ENCODE measurements at places on chromosomes 11 and 22. TPM values are rescaled to one million over a fixed set of nuclear protein-coding genes. Genes with fewer than 3 reads are reported as not detected.

Gene APOBEC3H
- not detected for total RNA-seq

Gene F2
- total RNA-seq: not detected

GRCh38 chr22:39468487-39469325, 11.9 kb downstream of the MGAT3 start:
- no peak overlapping the region for H3K27ac ChIP-seq
- no peaks in the 10 kb centered on the region for H3K36me3 ChIP-seq
- H3K4me3 ChIP-seq: no peak overlapping the region
- peaks cover 12% of the 10 kb centered on the region for H3K27me3 ChIP-seq
- DNase-seq: no peak

GRCh38 chr11:107688322-107688918, 23.4 kb downstream of the SLN start:
- H3K27ac ChIP-seq: no peak overlapping the region
- H3K27me3 ChIP-seq: no peaks in the 10 kb centered on the region
- H3K4me1 ChIP-seq: peaks cover 8% of the 10 kb centered on the region
- DNase-seq: no peak

DNA sequence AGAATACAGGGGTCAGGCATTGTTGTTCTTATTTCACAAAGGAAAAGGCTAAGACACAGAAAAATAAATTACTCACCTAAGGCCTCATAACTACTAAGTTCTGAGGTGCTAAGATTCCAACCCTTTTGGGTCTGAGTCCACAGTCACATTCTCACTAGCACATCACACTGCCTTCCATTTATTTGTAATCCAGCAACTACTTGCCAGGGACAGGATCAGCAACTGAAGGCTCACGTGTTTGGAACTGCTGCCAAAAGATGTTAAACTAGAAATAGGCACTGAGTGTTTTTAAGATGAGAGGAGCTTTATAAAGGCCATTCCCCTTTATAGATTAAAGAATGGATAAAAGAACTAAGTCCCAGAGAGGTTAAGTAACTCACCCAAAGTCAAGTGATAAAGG, 58.0 kb downstream of the CADM1 start:
- no peak for DNase-seq
- no peaks in the 10 kb centered on the region for H3K4me1 ChIP-seq
- no peak overlapping the region for H3K4me3 ChIP-seq
- H3K27ac ChIP-seq: no peak overlapping the region

DNA sequence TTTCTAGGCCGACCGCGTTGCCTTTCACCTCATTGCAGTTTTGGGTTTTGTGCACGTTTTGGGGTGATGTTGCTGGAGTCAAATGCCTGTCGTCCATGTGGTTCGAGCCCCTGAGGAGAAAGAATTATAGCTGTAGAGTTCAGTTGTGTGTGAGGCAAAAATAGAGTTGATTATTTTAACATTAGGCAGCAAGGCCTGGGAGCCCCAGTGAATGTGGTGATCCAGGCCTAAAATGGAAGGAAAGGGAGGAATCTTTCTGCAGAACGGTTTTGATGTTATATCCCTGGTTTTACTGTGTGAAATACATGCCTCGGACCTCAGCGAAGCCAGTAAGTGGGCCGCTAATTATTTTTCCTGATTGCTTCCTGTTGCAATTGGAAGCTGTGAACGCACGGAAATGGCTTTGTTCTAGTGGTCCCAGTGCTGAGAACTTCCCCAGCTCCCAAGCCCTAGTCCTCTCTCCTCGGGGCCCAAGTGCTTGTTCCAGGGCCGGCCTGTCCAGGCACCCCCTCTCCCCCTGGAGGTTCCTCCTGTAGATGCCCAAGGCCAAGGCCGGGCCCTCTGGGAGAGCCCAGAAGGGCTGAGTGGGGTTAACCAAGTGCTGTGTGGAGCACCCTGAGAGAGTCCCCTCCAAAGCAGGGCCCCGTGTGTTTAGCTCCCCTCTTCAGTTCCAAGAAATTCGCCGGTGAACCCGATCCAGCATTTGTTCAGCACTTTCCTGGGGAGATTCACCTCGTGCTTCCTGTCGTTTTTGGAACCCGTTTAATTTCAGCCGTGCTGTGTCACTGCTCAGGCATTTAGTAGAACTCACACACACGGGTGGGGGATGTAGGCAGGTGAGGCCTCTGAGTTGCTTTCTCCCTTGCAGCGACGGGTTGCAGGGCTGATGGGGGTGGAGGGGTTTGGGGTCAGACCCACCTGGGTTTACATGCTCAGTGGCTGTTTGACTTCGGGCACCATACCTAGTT, 2.1 kb downstream of the LRP5 start:
- no peaks in the 10 kb centered on the region for H3K36me3 ChIP-seq
- no peaks in the 10 kb centered on the region for H3K27me3 ChIP-seq
- DNase-seq: no peak
- peaks cover 67% of the 10 kb centered on the region for H3K4me1 ChIP-seq

DNA sequence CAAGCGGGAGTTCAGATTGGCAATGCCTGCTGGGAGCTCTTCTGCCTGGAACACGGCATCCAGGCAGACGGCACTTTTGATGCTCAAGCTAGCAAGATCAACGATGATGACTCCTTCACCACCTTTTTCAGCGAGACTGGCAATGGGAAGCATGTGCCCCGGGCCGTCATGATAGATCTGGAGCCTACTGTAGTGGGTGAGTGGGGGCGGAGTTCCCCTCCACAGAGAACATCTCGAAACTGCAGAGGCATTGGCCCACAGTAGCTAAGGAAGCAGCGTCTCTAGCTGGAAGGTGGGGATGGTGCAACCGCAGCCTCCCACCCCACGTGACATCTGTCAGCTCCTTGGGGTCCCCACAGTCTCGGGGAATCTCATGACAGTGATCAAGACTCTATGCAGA, 10.9 kb downstream of the TUBA8 start:
- DNase-seq: no peak
- H3K27ac ChIP-seq: no peak overlapping the region
- peaks cover 15% of the 10 kb centered on the region for H3K4me1 ChIP-seq
- no peaks in the 10 kb centered on the region for H3K27me3 ChIP-seq
- H3K36me3 ChIP-seq: peaks cover 3% of the 10 kb centered on the region

DNA sequence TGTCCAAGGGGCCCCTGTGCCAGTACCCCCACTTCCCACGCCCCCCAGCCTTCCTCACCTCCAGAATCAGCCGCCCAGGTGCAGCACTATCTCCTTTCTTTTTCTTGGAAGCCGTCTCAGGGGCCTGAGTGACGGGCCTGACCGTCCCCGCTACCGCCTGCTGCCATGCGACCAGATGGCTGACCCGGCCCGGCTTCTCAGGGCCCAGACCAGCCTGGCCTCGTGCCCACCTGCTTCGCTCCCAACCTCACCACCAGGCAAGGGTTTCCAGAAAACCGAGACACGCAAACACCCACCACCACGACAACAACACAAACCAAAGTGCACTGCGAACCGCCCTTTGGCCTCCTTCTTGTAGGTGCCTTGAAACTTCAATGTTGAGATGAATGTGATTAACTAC, 39.1 kb downstream of the MACROD1 start:
- peaks cover 15% of the 10 kb centered on the region for H3K4me1 ChIP-seq
- no peak overlapping the region for H3K4me3 ChIP-seq

DNA sequence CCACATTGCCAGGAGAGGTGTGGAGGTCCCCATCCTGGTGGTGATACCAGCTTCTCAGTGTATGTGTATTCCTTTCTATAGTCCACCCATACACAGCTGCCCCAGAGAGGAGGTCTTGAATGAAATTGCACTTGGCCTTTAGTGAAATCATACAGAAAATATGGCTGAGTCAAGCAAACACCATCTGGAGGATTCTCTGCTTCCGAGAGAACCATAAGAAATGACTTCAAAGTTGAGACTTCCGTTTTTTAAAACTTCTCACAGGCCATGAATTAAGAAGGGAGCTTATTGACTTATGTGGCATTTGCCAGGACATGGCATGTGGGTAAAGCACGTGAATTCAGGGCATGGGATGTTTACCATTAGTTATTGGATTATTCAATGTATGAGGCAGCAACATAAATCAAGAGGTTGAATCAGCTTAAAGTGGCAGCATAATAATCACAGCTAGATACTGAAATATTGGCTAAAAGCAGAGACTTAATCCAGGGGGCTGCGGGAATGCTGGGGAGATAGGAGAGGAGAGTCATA, 119.1 kb upstream of the MTNR1B start:
- H3K27ac ChIP-seq: no peak overlapping the region
- H3K4me3 ChIP-seq: no peak overlapping the region
- H3K36me3 ChIP-seq: no peaks in the 10 kb centered on the region
- no peaks in the 10 kb centered on the region for H3K27me3 ChIP-seq

All from esophagus muscularis mucosa (tissue), 4 donors.